NCI-H2081 (cell line): ENCODE measurements at places on chromosomes 1 and 21.

GRCh38 chr1:206713910-206714312, 29.2 kb downstream of the MAPKAPK2 start:
- no peak for DNase-seq

GRCh38 chr1:151542710-151543129, 2.6 kb downstream of the TUFT1 start:
- no peak for DNase-seq

- DNase-seq: peak; percentile 24
Measured at GRCh38 chr1:22711071-22711470, 432 bp downstream of the EPHB2 start.

- peak; percentile 54 for DNase-seq
Measured at GRCh38 chr1:234743791-234744611, 134.0 kb upstream of the IRF2BP2 start.

DNA sequence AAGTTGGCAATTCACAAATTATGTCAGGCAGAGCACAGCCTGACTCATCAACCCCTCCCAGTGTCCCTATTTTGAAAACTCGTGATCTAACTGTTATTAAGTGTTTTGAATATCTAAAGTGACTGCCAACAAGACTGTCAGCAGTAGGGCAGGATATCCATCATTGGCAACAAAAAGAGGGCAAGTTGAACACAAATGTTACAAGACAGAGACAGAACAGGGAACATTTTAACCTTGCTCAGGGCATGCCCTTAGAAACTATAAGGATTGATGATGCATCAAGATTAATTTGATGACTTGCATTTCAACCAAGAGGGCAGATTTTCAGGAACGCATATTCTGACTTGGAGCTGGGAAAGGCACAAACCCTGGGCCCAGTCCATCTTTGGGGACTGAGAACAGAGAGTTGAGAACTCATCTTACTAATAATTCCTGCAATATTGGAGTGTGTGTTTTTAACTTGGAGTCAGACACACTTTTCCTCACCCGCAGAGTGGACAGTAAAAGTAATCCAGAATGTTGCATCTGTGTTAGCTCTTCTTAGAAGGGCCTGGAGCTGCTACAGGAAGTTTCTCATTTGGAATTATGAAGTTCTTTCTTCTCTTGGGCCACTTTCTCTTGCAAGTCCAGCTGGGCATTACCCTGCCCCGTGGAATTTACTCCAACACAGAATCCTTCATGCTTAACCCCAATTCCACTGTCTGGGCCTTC, 317.2 kb downstream of the LTN1 start:
- no peak for DNase-seq

- DNase-seq: peak; percentile 91
Measured at GRCh38 chr21:42337830-42338728, 12.7 kb downstream of the TFF2 start.

GRCh38 chr1:189180057-189180456, 1297.6 kb downstream of the BRINP3 start:
- no peak for DNase-seq

DNA sequence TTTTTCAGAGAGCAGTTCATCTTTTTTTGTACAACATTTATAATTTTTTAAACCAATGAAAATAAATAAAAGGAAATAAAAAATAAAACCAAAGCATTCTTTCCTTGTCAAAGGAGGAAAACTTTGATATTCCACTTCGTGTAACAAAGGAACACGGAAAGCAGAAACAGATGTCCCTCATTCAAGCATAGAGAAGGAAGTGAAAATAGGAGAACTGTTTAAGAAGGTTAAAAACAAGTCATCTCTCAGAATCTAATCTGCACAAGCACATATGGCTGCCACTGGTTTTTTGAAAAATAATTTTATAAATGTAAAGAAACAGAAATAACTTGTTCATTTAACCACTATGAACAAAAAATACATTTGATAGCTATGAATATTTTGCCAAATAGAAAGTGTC, 35.9 kb upstream of the ZNF644 start:
- DNase-seq: no peak

DNA sequence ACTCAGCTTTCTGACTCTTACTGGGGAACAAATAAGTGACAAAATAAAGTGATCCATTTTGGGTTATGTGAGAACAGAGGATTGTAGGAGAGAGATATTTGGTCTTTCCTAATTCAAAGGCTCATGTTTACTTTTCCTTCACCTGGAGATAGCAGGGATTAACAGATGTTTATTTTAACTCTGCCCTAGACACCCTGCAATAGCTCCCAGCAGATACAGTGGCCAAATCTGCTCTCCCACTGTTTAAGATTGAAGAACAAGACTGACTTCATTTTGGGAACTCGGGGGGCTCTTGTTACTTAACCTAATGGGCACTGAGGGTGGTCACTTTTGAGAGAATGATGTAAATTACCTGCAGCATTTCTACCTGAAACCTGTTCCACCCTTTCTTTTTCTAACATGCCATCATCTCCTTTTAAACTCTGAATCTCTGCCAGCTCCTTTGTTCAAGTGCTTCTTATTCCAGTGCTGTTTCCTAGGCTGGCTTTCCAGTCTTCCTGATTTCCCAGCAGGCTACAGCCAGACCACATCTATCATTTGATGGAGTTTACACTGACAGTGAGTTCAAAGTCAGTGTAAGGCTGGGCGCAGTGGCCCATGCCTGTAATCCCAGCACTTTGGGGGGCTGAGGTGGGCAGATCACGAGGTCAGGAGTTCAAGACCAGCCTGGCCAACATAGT, 90.0 kb downstream of the SELENOF start:
- DNase-seq: no peak

GRCh38 chr1:111190931-111191451, 9.5 kb downstream of the DENND2D start:
- no peak for DNase-seq
